NCI-H748 treated with DMSO at 0.1 percent for 48 hours (cell line): ENCODE measurements at places on chromosomes 6 and 20.

- DNase-seq = no peak
Measured at GRCh38 chr20:10488534-10488933, 53.4 kb downstream of the SLX4IP start.

DNA sequence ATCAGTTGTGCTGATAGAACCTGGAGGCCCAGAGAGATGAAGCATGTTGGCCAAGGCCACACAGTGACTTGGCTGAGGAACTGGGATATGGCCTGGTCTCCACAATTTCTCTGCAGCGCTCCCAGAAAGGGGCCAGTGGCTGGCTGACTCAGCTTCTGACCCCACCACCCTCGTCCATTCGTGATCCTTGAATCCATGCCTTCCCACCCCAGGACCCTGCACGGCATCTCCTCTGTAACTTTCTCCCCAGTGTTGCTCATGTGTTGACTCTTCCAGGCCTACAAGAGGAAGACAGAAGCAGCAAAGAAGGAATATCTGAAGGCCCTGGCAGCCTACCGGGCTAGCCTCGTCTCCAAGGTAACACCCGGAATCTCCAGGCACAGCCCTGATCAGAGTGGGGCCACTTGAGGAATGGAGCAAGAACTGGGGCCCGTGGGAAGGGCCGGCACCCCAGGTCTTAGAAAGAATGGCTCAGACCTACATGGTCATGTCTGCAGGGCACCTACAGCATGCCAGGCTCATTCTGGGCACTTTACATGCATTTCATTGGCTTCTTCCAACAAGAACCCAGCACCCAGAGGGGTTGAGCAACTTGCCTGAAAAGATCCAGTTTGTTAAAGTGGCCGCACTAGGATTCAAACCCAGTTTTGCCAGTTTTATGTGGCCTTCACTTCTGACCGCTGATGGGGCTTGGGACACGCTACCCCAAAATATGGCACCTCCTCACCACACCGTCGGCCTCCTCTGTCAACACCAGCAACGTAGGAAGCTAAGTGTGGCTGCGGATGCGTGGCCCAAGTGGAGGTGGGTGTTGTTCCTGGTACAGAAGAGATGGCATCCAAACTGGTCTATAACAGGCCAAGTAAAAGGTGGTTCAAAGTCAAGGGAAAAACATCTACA, 122.2 kb downstream of the JPH2 start:
- DNase-seq = no peak

- DNase-seq = no peak
Measured at GRCh38 chr20:32251470-32251869, 26.0 kb upstream of the KIF3B start.

DNA sequence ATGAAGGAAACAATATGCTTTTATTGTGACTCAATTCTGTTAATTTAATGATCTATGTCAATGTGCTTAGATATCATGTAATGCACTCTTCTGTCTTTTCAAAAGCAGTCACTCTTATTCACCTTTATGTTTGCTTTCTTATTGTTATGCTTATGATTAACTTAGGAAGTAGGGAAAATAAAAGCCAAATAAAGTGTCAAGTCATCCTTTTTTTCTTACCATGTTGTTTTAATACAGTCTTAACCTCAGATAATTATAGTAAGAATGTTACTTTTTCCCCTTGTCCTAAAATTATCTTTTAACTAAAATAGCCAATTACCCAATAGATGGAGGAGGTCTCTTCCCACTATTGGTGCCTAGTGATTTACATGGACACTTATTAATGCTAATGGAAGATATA, 72.6 kb downstream of the TFAP2B start:
- no peak for DNase-seq

- no peak for DNase-seq
Measured at GRCh38 chr6:53306819-53307347, 41.9 kb downstream of the ELOVL5 start.

DNA sequence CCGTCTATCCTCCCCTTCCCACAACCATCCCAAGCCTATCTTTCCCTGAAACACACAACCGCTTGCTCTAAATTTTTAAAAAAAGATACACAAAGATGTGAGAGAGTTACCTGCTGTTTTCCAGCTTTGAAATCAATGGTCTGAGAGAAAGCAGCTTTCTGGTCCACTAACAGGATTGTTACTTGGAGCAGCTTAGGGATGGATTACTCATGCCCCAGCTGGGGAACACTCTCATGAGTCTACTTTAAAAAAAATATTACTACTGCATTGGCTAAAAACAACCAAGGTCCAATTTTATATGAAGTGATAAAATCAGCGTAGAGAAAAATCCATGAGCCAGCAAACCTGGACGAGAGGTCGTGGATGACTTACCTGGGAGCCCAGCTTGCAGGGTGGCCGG, 29.6 kb upstream of the FOXC1 start:
- no peak for DNase-seq

DNA sequence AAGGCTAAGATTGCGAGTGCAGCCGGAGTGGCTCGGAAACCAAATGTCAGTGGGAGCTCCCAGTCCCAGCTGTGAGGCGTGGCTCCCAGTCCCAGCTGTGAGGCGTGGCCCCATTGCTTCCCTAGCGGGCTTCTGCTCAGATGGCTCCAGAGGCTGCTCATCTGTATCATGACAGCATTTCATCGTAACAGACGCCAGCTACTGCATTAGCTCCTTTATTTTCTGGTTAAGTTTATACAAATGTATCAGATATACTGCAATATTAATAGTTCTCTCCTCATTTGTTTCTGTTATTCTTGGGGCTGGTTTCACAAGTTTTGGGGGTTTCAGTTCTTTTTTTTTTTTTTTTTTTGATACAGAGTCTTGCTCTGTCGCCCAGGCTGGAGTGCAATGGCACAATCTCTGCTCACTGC, 34.7 kb upstream of the TBXT start:
- no peak for DNase-seq

- no peak for DNase-seq
Measured at GRCh38 chr6:145278163-145278807, 457.0 kb downstream of the EPM2A start.
